ENCODE measurements at places on chromosomes 2 and 18. TPM values are rescaled to one million over a fixed set of nuclear protein-coding genes. Genes with fewer than 3 reads are reported as not detected.

- no peak for DNase-seq
Observed at GRCh38 chr2:32442020-32442467, 85.2 kb downstream of the BIRC6 start.

GRCh38 chr2:20145497-20146193, 79.3 kb downstream of the SDC1 start:
- no peak for DNase-seq

- no peak for DNase-seq
Observed at GRCh38 chr2:53512071-53512826, 255.4 kb upstream of the CHAC2 start.

DNA sequence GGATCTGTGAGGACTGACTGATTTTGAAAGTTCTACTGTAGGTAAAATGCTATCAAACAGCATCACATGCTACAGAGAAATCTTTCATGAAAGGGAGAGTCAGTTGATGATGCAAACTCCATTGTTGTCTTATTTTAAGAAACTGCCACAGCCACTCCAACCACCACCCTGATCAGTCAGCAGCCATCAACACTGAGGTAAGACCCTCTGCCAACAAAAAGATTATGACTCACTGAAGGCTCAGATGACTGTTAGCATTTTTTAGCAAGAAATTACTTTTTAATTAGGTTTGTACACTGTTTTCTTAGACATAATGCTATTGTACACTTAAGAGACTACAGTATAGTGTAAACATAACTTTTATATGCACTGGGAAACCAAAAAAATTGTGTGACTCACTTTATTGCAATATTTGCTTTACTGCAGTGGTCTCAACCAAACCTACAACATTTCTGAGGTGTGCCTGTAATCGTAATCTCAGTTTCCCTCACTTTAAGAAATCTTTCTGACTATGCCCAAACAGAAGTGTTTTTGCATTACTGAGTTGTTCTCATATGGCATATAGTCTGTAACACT, 42.8 kb downstream of the METTL8 start:
- DNase-seq: peak; percentile 27

- DNase-seq: peak; percentile 11
Observed at GRCh38 chr2:96092573-96092877, 23.8 kb downstream of the ADRA2B start.

DNA sequence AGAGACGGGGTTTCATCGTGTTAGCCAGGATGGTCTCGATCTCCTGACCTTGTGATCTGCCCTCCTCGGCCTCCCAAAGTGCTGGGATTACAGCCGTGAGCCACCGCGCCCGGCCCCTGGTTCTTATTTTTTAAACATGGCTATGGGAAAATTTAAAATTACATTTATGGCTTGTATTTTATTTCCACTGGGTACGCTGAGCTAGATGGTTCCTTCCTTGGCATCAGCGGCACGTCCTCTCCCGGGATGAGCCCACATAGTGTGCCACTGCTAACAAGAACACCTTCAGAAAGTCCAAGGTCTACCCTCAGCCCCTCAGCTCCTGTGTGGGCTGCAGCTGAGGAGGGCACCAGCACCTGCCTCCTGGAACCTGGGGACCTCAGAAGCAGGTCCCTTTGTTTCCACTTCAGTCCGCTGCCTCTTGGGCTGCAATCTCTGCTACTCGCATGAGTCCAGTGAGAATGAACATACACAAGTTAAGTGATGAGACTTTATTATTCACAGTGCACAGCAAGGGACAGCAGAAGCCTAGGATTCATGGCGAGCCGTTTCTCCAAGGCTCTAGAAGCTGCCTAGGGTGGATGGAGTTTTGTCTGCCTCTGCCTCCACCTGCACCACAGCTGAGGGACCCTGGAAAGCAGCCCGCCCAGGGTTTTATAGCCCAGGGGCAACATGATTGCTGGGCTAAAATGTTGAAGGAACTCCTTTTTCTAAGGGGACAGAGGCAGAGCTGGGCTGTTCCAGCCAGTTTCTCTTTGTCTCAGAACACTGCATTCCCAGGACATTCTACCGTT, 107.5 kb upstream of the TEX51 start:
- DNase-seq: no peak

Gene CELF4
- total RNA-seq: not detected

Gene PLEK
- 10.9 TPM for total RNA-seq
